Frontal cortex (tissue), 4 donors: ENCODE measurements at places on chromosomes 3 and 15.

GRCh38 chr3:67305922-67306321 is 307.8 kb downstream of the KBTBD8 start:
- DNase-seq: no peak

- DNase-seq: no peak
Measured at GRCh38 chr3:15795651-15796308, 2.0 kb downstream of the ANKRD28 start.

DNA sequence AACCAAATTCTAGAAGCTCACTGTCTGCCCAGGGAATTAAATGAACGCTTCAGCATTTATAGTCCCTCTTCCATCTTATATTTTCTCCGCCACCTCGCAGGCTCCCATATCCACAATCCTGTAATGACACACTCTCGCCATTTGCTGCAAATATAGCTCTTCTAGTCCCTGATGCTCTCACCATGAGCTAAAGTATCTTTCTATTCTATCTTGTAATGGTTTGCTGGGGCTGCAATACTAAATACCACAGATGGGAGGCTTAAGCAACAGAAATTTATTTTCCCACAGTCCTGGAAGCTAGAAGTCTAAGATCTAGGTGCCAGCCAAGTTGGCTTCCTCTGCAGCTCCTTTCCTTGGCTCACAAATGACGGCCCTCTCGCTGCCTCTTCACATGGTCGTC is 106.9 kb upstream of the NPHP3 start:
- DNase-seq: no peak

GRCh38 chr3:170558427-170558826 is 27.4 kb downstream of the SLC7A14 start:
- no peak for DNase-seq
